ENCODE measurements at places on chromosomes 6 and 20.
A peak's percentile ranks its signal among the peaks of the same experiment; 100 is the strongest.

DNA sequence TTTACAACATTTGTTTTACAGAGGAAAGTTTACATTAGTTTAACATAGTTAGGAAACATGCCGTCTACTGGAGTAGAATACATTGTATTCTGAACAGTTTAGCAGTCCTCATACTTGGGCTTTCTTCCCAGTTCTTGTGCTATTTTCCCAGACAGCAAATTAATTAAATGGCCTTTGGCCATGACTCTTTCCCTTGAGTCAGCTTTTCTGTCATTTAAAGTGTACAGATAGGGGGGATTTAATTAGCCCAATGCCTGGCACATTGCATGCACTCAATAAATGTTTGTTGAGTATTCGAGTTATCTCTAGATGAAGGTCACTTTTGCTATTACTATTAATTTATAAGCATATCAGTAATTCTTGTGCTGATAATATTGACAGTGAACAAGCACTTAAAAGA, 1.6 kb downstream of the TMEM244 start:
- no peak for DNase-seq

- DNase-seq = peak; percentile 99
Measured at GRCh38 chr6:2999618-3000557, at the start of gene NQO2. Gene NQO2, plus strand, starts transcription at chr6:2999894. Its CDS starts 6,659 bp downstream, at chr6:3006553.

GRCh38 chr20:61705386-61706258, 360.1 kb downstream of the TAF4 start:
- DNase-seq = no peak

DNA sequence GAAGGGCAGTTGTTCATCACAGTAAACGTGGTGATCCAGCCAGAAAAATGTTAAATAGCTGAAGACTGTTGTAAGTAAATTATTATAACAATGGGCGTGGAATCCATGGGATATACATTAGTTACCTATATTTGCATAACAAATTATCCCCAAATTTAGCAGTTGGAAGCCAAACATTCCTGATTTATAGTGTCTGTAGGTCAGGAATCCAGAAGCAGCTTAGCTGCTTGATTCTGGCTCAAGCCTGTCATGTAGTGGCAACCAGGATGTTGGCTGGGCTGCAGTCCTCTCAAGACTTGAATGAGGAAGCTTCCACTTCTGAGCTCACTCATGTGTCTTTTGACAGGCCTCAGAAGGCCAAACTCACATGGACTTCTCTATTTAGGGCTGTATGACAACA, 6.9 kb upstream of the ADGRB3 start:
- DNase-seq = no peak

DNA sequence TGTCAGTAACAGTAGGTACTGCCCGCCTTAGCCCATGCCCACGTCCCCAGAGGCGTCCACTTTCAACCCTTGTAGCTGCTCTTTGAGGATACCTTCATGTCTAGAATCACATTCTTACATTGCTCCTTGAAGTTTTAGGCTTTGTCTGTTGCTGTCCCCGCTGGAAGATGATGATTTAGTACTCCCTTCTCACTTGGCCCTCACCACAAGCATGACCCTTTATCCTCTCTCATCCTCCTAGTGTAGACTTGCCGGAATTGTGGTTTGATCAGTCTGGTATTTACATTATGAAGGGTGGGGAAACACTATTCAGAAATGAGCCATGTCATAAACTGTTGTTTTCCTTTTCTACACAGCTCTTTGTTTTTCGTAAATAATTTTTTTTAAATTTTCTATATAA, 87.4 kb downstream of the ARID1B start:
- no peak for DNase-seq

DNA sequence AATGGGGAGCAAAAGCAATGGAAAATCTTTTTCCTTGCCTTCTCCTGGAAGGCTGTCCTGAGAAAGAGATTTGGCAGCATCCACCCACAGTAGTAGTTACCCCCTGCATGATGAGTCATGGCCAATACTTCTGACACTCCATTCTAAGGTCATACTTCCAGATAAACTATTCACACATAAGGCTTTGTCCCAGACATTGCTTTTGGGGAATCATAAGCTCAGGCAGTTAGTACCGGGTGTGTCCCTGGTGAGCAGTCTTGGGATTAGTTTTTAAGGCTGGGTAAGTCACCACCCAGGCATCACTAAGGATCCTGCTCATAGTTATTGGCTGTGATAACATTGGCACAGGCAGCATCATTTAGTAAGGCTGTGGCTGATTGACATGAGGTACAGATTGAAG, 160.6 kb upstream of the GGTLC1 start:
- no peak for DNase-seq

- peak; percentile 94 for DNase-seq
Measured at GRCh38 chr20:46307139-46307998, 929 bp downstream of the CDH22 start.

- DNase-seq = no peak
Measured at GRCh38 chr6:135251498-135252441, 70.7 kb downstream of the MYB start.

All from GM10248 (cell line).